ENCODE measurements at places on chromosomes 4 and X.

- DNase-seq, result no peak
Observed at GRCh38 chr4:89270792-89271191, 36.8 kb downstream of the GPRIN3 start.

DNA sequence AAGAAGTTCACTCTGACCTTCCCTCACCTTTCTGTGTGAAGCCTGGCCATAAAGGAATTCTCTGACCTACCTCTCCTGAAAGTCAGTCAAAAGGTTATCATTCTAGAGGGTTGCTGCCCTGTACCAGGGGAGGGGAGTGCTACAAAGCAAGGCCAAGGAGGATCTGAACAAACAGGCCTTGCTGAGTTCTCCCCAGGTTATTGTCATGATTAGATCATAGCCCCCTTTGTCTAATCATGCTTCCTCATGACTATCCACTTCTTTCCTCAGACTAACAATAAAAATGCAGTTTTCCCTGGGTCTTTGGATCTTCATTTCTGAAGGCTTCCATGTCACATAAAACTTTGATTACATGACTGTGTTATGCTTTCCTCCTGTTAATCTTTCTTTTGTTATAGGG, 472.0 kb downstream of the IQCM start:
- no peak for DNase-seq

- no peak for DNase-seq
Observed at GRCh38 chr4:19009881-19010280, 988.3 kb upstream of the LCORL start.

DNA sequence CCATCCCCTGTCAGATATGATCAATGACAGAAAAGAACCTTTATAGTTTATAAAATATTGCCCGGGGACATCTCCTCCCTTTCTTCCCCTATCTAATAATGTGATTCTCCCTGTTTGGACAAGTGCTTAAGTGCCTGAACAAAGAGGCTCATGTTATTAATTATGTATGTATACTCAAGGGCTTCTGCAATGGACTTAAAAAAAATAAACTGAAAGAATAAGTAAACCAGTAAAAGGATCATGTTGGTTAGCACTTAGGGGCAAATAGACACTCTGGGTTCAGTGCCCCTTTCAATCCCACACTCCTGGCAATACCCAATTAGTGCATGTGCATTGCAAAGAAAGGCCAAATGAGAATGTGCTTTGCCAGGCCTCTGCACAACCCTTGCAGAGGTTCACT, 30.7 kb upstream of the RPS6KA6 start:
- no peak for DNase-seq

GRCh38 chrX:8868070-8868773, 67.0 kb upstream of the FAM9A start:
- DNase-seq, result peak; percentile 74

DNA sequence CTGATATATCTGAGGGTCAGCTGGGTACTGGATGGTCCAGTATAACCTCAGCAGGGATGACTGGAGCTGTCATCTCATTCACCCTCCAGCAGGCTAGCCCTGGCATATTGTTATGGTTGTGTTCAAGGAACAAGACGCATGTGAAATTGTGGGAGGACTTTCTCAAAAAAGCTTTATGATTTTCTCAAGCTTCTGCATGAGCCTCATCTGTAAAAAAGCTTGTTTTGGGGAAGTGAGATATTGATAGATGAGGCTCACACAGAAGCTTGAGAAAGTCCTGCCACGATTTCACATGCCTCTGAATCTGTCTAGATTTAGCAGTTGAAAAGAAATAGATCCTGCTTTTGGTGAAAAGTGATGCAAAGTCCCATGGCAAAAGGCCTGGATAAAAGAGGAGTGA, 93.4 kb downstream of the SPCS3 start:
- no peak for DNase-seq

DNA sequence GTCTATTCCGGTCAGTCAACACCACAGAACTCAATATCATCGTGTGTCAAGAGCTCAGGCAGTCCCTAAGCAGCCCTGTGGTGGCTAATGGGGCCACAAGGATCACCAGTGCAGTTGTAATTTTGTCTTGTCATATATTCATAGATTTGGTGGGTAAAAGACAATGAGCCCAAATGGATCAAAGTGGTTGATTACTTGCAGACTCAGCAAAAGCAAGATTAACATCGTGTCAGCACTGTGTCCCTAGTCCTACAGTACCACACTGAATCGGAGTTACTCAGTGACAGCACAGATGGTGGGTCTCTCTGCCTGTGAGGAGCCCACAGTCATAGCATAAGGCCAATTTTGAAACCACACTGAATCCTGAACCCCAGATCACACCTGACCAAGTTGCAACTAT, 8.7 kb downstream of the XAGE5 start:
- no peak for DNase-seq

- DNase-seq, result no peak
Observed at GRCh38 chr4:185464183-185464582, 7.3 kb downstream of the CCDC110 start.

DNA sequence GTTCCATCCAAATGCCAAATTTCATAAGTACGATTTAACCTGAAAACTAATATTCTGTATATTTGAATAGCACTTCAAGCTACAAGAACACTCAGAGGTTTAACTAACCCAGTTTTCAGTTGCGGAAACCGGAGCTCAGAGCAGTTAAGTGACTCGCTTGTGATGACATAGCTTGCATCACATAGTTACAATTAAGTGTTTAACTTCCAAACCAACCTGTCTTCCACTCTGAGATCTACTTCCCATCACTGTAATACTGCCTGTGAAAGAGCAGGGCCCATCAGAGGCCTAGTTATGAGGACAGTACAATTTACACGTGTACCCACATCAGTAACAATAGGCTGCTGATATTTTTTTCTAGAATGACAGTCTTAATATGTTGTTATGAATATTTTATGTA, 120.3 kb downstream of the MAD2L1 start:
- DNase-seq, result no peak

DNA sequence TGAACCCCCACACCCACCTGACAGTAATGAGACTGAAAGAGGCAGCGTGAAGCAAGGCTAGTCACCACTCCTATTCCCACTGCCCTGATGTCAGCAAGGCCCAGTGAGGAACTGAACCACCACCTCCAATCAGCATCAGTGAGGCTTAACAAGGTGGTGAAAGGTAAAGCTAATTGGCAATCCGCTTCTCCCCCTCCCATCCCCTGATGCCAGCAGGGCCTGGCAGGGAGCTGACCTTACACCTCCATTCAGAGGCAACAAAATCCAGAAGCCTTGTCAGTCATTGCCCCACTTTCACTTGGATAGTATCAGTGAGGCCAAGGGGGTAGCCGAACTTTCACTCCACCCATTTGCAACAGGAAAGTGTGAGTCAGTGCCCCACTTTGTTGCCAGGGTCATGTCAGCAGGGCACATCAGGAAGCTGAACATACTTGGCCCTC, 60.8 kb downstream of the AWAT2 start:
- no peak for DNase-seq

GRCh38 chr4:20317424-20317985, 65.8 kb downstream of the SLIT2 start:
- no peak for DNase-seq

GRCh38 chr4:41294445-41295062, 37.8 kb downstream of the UCHL1 start:
- no peak for DNase-seq

GRCh38 chr4:142845293-142846107, 601 bp downstream of the INPP4B start:
- DNase-seq, result no peak

- peak; percentile 55 for DNase-seq
Observed at GRCh38 chr4:72567821-72568675, 973 bp downstream of the ADAMTS3 start.

GRCh38 chr4:56251556-56251955, 135.7 kb downstream of the AASDH start:
- no peak for DNase-seq

- DNase-seq, result no peak
Observed at GRCh38 chrX:82127228-82128123, 925.6 kb downstream of the SH3BGRL start.

DNA sequence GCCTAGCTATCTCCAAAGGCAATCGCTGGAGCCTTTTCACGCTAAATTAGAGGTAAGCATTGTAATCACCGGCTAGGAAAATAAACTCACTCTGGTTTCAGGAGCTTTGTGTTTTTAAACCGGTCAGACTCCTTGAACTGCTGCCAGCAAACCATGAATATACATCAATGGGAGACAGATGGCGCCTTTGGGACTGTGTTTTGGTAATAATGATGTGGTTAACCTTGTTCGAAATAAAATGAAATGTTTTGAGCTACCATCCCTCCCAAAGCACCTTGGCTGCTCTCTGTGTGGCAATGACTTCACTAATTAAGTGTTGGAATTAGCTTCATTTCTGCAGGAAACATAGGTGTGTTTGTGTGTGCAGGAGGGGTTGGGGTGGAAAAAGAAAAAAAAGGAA, 65.3 kb downstream of the CLNK start:
- DNase-seq, result no peak

- DNase-seq, result no peak
Observed at GRCh38 chr4:90994851-90995574, 867.8 kb downstream of the CCSER1 start.

- peak; percentile 8 for DNase-seq
Observed at GRCh38 chr4:36351082-36351666, 69.8 kb downstream of the DTHD1 start.

DNA sequence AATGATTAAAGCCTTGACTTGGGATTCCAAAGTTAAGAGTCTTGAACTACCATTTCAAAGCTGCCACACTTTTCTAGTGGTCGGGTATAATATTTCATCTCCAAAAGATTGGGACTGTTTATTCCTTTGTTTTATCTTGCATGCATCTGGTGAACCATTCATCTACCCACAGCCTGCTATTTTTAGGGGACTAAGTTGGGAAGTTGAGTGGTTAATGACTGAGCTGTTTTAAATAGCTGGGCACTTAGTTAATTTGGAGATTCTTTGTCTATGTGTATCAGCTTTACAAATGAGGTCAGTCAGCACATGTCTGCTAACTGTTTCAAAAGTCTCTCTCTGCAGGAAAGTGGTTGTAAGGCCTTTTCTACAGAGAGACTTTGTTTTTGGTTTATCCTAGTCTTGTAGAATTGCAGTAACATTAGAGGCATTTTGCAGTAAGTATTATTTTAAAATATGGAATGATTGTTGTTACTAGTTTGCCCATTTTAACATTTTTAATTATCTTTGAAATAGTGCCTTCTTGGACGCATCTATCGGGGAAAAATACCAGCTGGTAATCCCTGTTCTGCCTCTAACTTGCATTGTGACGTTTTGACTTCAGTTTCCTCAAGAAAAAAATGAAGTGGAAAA, 8.2 kb downstream of the BMP2K start:
- peak; percentile 48 for DNase-seq

- no peak for DNase-seq
Observed at GRCh38 chr4:6776920-6777635, 5.4 kb upstream of the KIAA0232 start.

DNA sequence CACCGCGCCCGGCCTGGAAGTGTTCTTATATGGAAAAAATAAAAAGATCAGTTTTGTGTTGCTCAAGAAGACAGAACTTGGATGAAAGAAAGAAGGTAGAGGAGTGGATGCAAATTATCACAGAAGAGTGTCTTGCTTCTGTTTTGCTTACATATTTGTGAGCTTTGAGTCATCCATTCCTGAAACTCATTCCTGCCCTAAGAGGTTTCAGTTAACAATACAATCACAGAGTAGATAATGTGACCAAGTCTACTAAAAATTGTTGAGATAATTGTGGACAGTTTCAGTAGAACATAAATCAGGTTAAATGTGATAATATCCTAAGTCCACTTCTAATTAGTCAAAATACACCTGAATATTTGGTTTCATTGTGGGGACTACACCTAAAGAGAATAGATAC, 26.4 kb upstream of the LRCH2 start:
- DNase-seq, result no peak

- DNase-seq, result no peak
Observed at GRCh38 chr4:96675416-96675815, 835.5 kb downstream of the PDHA2 start.

- DNase-seq, result no peak
Observed at GRCh38 chr4:92303621-92304027, at the start of gene GRID2. TSS of gene GRID2 (plus strand) at chr4:92303966.

GRCh38 chr4:40723728-40724127, 26.0 kb upstream of the NSUN7 start:
- DNase-seq, result no peak

DNA sequence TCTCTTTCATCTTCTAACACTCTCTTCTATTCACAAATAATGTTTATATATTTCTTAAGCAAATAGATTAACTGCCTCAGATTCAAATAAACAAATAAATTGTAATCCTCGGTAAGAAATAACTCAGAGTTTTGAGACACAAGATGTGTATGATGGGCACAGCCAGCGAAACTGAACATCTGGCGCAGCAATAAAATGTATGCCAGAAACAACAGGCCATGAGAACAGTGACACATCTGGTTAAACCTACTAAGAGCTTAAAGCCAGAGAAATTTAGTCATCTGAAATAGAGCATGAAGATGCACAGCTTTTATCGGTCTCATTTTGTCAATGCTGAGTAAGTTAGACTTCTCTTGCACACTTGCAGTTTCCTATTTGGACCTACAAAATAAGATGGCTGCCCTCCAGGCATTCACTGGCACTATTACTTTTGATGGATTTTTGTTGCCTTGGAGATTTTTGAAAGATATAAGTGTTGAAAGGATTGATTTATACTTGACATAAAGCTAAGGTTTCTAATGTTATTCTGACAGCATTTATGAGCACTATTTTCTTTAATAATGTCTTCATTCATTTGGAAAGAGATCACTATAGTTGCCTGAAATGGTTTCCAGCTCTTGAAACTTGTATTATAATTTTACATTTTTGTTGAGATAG, 1444.0 kb downstream of the PCDH18 start:
- no peak for DNase-seq

DNA sequence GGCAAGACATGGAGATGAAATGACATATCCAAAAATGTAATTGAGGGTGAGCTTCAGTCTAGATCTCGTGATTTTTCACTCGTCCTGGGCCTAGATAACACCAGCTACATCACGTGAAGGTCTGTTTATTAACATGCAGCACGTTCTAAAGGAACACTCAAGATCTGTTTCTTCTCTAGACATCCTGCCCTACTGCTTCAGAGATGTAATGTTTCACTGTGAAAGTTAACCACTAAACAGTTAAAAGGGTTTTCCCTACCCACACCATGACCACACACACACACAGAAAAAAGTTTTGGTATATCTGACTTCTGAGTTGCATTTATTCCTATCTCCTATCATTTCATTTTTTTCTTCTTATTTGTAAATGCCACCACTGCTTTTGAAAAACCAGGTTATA, 52.3 kb upstream of the SMIM31 start:
- DNase-seq, result no peak

DNA sequence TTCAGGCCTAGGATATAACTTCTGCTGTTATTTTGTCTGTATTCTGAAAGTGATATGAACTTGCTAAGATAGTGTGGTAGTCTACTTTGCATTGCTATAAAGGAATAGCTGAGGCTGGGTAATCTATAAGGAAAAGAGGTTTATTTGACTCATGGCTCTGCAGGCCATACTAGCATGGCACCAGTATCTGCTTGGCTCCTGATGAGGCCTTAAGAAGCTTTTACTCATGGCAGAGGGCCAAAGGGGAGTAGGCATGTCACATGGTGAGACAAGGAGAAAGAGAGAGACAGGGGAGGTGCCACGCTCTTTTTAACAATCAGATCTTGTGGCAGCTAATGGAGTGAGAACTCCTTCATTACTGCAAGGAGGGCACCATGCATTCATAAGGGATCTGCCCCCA, 247.3 kb downstream of the GPAT3 start:
- DNase-seq, result no peak
